ENCODE measurements at places on chromosomes 4 and X.

- no peak for DNase-seq
Measured at GRCh38 chr4:67684839-67685531, 16.0 kb downstream of the UBA6 start.

DNA sequence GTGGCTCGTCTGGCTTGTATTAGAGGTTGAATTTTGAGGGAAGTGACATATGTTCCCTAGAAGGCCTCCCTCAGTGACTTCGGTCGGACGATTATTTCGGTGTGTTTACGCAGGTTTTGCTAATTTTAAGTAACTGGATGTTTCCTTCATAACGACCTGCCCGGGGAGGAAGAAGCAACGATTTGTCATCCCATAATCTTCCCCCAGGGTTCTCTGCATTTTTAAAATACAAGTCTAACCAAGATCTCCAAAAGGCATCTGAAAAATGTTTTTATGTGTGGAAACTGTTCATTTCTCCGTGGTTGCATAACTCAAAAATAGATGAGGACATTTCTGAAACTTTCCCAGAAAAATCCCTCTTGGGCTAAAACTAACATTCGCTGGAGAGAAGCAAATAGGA lies 195.4 kb downstream of the SHOX start:
- DNase-seq = no peak

DNA sequence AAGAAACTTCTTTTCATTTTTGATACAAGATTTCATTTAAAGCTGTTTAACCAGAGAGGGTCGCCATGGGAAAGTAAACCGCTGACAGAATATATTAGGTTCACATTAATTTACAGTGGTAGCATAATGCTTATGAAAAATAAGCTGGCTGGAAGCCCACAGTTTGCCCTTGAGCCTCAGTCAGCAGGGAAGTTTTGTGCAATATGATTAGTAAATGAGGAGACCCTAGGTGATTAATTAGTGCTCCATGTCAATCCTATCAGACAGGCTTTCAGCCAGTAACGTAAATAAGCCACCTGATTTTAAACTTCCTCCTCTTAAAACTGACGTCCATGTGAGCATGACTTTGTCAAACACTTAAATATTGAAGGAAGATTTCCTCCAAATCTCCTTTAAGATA lies 134.2 kb downstream of the TSPAN5 start:
- DNase-seq = no peak

GRCh38 chr4:28357990-28358389 lies 1497.3 kb downstream of the STIM2 start:
- no peak for DNase-seq

DNA sequence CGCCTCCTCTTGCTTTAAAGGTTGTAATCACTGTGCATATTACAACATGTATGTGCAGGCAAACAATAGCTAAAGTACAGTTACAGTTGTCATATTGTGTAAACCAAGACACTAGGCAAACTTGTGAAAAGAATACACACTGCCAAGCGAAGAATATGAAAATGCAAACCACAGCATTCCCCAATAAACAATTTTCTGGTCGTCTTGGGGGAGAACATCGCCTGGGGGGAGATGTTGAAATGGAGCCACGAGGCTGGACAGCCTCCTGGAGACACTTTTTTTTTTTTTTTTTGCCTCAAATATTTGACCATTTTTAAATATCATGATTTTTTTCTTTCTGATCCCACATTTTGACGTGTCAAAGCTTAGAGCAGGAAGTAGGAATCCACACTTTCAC lies 51.7 kb upstream of the PDLIM3 start:
- no peak for DNase-seq

GRCh38 chr4:56505269-56506130 lies at the start of gene ARL9:
TSS of gene ARL9 (plus strand) at chr4:56505791. CDS start at chr4:56505863, 72 bp downstream.
- DNase-seq = peak; percentile 62

DNA sequence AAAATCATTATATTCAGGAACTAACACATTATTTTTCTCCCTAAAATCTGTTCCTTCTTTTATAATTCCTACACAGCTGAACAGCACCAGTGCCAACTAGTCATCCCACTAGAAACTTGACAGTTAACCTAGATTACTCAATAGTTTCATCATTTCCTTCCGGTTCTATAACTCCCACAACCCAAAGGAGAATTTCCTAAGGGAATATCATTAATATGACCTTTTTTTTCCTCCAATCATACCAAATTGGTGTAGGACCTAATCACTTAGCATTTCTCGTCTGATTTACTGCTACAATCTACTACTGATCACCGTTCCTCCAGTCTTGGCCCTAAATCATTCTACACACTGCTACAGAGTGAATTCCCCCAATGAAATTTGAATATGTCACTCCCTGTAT lies 45.9 kb downstream of the WDFY3 start:
- no peak for DNase-seq

- no peak for DNase-seq
Measured at GRCh38 chrX:137930533-137930932, 364.6 kb downstream of the ZIC3 start.

DNA sequence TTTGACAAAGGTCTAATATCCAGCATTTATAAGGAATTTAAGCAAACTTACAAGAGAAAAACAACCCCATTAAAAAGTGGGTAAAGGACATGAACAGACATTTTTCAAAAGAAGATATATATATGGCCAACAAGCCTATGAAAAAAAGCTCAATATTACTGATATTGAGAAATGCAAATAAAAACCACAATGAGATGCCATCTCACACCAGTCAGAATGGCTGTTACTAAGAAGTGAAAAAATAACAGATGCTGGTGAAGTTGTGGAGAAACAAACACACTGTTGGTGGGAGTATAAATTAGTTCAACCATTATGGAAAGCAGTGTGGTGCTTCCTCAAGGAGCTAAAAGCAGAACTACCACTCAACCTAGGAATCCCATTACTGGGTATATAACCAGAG lies 91.6 kb upstream of the EFHC2 start:
- DNase-seq = no peak

DNA sequence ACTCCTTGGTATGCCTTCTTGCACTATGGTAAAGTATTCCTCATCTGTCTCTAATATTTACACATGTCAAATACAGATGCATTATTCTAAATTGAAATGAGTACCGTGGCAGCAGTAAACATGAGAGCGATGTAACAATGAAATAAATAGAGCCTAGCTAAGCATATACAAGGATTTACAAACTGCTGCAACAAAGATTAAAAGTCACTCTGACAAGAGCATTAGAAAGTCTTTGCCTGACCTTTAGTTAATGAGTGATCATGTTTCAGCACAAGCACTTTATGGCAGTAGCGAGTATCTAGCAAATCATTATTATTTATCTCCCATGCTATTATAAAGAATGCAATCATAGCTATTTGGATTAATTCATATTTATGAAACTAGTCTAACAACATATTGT lies 547.0 kb upstream of the NDST4 start:
- DNase-seq = no peak

GRCh38 chr4:115664285-115664684 lies 550.9 kb upstream of the NDST4 start:
- DNase-seq = no peak

DNA sequence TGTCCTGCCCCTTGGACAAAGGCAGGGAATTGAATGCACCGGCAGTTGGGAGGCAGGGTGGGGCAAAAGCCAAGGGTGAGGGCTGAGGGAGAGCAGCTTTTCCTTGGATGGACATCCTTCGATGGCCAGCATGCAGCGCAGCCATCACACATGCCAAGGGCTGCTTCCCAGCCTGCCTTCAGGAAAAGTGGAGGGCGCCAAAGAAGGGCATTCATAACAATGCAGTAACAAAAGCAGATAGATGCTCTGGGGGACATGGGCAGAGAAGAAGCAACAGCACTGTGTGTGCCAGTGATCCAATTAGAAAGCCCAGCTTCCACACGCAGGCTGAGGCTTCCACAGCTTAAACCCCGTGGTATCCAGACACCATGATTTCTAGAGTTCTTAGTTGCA lies 71.5 kb downstream of the TSPAN5 start:
- no peak for DNase-seq

- DNase-seq = no peak
Measured at GRCh38 chr4:99670409-99671073, 12.9 kb upstream of the C4orf54 start.

DNA sequence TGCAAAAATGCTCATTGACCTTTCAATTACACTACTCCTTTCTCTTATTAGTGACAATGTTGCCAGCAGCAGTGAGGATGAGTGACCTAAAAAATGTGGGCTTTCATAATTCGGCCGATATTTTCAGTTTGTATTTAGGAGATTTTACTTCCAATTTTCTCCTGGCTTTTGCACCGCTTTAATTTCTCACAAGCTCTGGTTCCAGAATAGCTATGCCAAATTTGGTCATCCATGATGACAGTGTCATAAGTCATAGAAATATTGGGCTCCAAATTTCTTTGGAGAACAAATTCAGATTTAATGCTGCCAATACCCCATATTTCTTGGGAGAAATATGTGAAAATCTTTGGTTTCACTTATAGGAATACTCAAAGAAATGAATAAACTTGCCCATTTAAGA lies 187.7 kb upstream of the HCCS start:
- DNase-seq = no peak

- DNase-seq = no peak
Measured at GRCh38 chr4:14582677-14583076, 419.6 kb upstream of the CPEB2 start.

DNA sequence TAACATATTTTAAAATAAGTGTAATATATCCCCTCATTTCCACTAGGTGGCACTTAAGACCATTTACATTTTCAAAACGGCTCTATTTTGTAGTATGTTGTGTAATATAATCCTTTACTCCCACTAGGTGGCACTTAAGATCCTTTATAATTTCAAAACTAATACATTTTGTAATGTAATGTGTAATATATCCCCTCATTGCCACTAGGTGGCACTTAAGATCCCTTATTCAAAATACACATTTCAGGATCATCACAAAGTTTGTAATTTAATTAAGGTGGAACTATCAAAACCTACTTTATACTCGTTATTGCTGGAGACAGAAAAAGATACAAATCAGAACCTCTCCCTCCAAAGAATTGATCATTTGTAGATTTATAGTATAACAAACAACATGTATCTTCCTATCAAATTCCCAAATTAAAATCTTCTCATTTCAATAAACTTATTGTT lies 132.5 kb downstream of the ARHGAP6 start:
- DNase-seq = peak; percentile 68

DNA sequence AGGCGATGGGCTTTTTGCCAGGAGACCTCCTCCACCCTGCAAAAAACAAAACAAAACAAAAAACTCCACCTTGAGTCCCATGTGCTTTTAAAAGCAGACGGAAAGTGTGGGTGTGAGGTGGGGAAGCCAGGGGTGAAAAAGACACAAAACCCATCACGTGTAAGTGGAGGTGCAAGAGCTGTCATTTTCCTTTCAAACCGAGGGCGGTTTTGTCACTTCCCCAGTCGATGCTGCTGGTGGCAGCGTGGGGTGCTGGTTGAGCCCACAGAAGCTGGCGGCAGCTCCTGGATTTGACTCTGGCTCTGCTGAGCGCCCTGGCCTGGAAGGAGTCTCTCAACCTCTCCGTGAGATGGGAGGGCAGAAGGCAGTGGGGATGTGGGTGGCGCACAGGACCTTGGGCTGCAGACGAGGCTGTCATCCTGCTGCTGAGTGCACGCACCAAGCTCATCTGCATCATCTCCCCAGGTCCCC lies 110.0 kb downstream of the PSAPL1 start:
- DNase-seq = no peak

- no peak for DNase-seq
Measured at GRCh38 chr4:2331519-2332200, 69.8 kb upstream of the MXD4 start.

- DNase-seq = no peak
Measured at GRCh38 chr4:38166082-38166481, 205.9 kb downstream of the PTTG2 start.

DNA sequence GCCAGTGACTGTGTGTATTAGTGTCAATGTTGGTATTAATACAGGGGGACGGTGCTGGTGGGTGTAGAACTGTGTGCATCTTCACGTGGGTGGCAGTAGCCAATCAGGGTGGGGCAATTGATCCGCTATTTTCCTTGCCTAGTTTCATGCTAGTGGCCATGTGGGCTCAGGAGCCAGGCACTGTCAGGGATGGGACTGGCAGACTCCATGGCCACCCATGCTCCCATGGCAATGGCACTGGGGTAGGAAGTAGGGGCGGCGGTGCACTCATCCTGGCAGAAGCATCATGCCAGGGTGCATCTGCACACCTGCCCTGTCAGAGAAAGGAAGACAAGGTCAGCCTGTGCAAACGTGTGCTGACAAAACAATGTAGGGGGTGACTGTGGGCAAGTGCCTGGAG lies 122.1 kb upstream of the MAGEC2 start:
- no peak for DNase-seq

- no peak for DNase-seq
Measured at GRCh38 chrX:97539970-97540519, 656.3 kb downstream of the RPA4 start.

- no peak for DNase-seq
Measured at GRCh38 chrX:78945186-78945912, at the start of gene P2RY10. TSS of gene P2RY10 (plus strand) at chrX:78945391. CDS start at chrX:78960521, 15,130 bp downstream.

- peak; percentile 21 for DNase-seq
Measured at GRCh38 chr4:150248181-150248580, 169.9 kb downstream of the DCLK2 start.

DNA sequence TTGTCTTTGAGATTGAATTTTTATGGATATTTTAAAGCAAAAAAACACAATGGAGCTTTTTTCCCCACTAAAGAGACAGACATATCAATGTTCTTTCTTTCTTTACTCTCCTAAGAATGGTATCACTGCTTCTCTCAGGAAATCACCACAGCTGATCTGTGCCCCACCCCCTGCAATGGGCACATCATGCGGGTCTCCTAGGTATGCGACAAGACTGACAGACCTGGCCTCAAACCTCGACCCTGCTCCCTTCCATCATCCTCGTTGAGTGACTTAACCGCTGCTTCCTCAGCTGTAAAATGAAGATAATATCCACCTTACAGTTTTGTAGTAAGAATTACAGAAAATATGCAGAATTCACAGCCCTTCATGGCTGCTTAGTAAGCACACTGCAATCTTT lies 58.3 kb downstream of the LEF1 start:
- no peak for DNase-seq

GRCh38 chrX:46204721-46205422 lies 340.3 kb downstream of the ZNF674 start:
- DNase-seq = peak; percentile 28

GRCh38 chr4:161564230-161564834 lies 599.5 kb downstream of the FSTL5 start:
- DNase-seq = peak; percentile 7

DNA sequence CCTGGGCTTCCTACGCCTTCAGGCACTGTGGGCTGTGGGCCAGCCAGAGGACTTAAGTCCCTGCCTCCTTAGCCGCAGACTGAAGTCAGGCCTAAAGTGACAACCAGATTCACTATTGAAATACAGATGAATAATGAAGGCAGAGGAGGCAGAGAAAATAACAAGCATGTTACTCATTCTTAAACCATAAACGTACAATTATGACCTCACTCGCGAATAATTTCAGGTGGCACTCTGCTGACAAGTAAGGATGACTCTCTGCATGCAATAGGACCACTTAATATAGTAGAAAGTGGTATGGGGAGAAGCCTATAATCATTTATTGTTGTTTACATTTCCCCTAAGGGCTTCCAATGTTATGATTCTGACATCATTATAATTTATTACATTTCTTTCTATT lies 409.2 kb upstream of the FGF13 start:
- DNase-seq = no peak
